ENCODE measurements at places on chromosomes 2 and 18.

GRCh38 chr2:19158896-19159295, 199.5 kb downstream of the OSR1 start:
- no peak for DNase-seq

DNA sequence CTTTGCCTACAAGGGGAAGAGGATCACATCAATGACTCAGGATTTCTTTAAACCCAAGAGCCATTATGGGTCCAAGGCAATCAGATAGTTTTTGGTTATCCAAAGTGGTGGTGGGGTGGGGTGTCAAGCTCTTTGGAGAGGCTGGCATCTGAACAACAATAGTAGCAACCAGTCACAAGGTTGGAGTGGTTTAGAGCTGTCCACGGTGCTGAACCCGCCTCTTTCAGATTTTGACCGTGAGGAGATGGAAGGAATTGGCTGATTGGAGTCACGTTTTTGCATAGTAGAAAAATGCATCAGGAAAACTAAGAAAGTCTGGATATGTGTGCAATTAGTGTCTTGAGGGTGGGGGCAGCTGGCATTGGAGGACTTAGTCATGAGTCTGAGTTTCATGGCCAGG, 159.9 kb downstream of the LOXHD1 start:
- DNase-seq, result no peak

DNA sequence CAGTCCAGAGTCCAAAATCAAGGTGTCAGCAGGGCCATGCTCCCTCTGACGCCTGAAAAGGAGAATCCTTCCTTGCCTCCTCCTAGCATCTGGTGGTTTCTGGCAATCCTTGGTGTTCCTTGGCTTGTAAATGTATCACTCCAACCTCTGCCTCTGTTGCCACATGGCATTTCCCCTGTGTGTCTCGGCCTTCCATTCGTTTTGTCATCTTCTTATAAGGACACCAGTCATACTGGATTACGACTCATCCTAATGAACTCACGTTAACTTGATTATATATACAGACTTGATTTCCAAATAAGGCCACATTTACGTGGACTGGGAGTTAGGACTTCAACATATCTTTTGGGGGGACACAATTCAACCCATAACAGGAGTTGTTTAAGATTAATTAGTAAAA, 15.8 kb downstream of the PMAIP1 start:
- DNase-seq, result no peak

DNA sequence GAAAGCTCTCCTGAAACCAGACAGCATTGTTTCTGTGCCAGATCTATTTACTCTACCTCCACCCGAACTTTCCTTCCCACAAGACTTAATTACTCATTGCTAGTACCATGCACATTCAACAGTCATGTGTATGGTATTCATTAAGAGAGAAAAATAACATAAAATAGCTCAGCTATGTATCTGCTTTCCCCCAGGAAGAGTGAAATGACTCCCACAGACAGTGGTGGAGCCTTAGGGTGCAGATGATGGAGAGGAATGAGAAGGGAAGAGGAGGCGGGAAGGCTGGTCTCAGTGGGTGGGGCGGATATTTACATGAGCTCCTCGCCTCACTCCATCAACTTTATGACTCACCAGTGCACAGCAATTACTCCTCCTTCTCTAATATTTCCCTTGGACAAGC, 724.5 kb downstream of the EPHA4 start:
- no peak for DNase-seq

DNA sequence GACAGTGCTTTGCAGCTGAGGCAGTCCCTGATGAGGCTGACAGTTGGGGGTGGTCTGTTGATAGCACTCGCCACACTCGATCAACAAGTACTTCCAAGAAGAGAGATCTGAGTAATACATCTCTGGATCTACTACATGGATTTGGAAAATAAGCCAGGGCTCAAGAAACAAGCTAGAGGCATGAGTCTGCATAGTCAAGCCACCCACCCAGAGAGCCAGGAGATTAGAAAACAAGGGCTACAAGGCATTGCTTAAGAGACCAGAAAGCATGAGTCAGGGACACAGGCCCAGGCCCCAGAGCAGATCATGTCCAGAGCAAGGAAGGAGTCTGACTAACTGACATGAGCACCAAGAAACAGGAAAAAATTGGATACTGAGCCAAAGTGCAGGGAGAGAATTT, 196.9 kb upstream of the CWC22 start:
- no peak for DNase-seq

DNA sequence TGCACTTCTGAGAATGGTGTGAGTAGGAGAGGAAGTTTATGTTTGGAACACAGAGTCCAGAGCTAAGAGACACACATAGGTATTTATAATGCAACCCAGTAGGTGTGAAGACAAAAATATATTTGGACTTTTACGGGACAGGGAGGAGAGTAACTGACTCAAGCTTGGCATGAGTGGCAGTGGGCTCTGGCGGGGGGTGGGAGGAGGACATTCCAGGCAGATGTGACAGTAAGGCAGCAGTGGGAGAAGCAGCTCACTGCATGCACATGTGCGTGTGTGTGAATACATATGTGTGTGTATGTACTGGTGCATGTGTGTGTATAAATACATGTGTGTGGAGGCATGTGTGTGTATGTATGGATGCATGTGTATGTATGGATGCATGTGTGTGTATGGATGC, 51.4 kb downstream of the DCDC2C start:
- DNase-seq, result no peak

- no peak for DNase-seq
Measured at GRCh38 chr2:22124003-22124402, 1000.2 kb downstream of the TDRD15 start.

GRCh38 chr18:5166606-5167280, 30.3 kb downstream of the AKAIN1 start:
- no peak for DNase-seq

DNA sequence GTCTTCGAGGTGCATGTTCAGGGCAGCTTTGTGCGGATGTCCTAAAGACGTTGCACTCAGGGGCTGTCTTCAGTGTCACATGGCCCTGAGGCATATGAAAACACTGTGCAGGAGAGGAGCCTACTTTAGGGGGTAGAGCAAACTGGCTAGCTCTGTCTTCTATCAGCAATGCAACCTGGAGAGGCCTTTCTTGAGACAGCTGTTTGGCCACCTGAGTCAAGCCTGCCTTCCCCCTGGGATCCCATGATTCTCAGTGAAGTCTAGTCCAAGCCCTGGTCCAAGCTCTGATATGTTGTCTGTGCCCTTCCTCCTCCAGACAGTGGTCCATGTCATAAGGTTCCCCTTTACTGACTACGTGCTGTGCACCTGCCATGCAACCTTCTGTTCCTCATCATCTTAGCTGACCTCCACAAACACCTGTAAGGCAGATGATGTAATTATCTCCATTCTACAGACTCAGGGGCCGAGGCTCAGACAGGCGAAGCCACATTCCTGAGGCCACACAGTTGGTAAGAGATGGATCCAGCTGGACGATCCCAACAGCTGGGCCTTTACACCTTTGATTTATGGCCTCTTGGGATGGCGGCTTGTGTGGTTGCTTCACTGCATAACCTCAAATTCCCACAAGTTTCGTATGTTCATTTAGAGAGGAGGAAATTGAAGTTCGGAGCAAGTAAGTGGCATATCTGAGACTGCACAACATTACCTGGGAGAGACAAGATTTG, 109.9 kb downstream of the COPS8 start:
- no peak for DNase-seq

DNA sequence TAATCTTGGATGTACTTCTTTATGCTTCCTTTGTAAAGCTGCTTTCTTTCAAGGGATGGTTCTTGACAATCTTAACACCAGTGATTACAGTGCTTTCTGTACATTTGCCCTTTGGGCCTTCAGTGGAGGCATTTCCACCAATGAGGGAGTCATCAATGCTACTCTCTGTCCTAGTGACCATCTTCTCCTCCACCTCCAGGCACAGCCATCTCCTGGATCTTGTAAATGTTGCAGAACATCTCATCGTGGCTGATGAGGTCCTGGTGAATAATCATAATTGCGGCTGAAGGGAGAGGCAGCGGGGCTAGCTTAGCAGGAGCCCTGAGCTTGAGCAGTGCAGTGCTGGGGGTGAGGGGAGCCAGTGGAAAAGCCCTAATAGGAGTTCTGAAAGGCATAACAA, 32.5 kb downstream of the IDH1 start:
- no peak for DNase-seq

DNA sequence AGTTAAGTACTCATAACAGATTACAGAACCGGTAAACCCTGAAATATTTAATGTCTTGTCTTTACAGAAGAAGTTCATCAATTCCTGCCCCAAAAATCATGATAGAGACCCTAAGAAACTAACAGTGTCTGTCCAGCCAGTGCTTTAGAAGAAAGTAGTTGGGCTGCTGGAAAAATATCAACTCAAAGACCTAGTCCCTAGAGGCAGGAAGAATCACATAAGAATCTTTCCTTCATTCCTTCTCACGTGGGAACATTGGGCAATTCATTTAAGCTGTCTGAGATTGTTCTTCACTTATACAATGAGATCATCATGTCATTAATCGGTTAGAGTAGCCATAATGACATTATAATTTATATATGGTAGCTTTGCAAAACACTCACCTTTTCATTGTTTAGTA, 156.4 kb downstream of the CCBE1 start:
- no peak for DNase-seq

- no peak for DNase-seq
Measured at GRCh38 chr2:60336442-60337141, 216.9 kb downstream of the BCL11A start.

- DNase-seq, result no peak
Measured at GRCh38 chr2:64104933-64105332, 39.3 kb downstream of the PELI1 start.

- no peak for DNase-seq
Measured at GRCh38 chr2:9214873-9215272, 8.3 kb downstream of the ASAP2 start.

DNA sequence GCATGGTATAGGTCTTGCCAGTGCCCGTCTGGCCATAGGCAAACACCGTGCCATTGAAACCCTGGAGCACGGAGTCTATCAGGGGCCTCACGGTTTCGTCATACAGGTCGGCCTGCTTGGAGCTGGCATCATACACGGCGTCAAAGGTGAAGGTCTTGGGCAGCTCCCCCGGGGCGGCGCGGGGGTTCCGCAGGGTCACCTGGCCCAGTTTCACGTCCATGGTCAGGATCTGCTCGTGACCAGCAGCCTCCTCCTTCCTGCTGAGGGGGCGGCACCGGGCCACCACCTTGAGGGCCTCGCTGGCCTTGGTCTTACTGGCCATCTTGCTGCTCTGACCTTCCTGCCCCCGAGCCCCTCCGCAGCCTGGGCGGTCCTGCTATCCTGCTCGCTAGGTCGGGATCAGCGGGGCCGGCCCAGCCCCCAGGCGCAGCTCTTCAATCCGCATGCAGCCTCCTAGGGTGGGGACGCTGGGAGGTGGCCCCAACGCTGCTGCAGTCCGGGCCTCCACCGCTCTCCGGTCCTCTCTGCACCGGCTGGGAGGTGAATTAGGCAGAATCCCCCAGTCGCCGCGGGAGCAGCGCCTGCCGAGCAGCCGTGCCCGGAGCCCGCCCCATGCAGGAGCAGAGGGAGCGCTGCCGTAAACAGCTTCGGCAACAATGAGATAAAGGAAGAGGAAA, 563 bp downstream of the KIF3C start:
- no peak for DNase-seq

GRCh38 chr2:101474731-101475384, at the start of gene RFX8:
Gene RFX8 (minus strand): TSS chr2:101475112. CDS start chr2:101466848, 8,264 bp downstream.
- DNase-seq, result no peak

GRCh38 chr2:20232837-20233207, 7.9 kb upstream of the SDC1 start:
- no peak for DNase-seq

- no peak for DNase-seq
Measured at GRCh38 chr2:434625-435024, 146.7 kb upstream of the ALKAL2 start.

DNA sequence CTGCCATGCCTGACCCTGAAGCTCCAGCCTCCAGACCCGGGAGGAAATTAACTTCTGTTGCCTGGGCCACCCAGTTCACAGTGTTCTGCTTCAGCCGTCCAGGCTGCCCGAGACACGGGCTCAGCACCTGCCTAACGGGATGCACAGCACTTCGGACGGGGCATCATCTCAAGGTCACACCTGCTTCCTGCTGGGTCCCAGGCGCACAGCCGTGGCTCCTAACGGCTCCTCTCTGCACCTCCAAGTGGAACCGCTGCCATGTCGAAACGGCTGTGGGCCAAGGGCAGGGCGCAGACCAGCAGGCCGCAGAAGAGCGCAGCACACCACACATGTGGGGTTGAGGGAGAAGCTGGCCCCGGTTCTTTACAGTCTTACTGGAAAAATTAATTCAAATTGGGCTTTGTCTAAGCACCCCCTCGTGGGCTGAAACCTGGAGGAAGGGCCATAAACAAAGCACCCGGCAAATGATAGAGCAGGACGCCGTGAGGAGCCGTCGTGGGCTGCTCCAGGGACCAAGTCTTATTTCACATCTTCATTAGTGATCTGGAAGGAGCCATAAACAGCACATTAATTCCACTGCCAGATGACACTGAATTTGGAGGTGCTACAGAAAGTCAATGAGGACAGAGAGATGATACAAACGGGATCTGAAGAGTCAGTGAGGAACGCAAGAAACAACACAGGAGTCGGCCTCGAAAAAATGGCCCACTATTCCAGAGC, 59.6 kb downstream of the EIPR1 start:
- no peak for DNase-seq

- no peak for DNase-seq
Measured at GRCh38 chr2:33595385-33595784, 3.7 kb downstream of the FAM98A start.

GRCh38 chr18:53907921-53908320, 316.5 kb downstream of the MBD2 start:
- no peak for DNase-seq

DNA sequence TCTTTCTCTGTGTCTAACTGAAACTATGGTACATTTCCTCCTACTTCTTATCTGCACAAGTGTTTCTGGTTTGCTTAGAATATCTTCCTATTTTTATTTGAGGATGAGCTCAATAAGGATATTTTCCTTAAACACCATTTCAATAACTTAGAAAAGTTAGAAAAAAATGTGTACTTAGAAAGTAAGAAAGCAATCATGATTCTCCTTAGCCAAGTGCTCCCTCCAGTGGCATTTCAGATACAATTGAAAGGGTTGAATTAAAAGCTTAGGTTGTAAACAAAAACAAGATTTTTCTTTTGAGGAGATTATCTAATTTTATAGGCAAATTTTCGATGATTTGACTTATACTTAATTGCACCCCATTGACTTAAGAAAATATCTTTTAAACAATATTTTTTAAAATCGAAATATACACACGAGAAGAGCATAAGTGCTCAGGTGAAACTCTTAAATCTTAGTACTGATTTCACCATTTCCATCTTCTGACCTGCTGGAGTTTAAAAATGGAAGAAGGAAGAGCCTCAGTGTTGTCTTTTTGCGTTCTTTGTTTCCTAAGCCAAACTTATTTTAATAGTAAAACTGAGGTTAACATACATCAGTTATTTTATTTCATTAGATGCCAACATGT, 26.9 kb downstream of the C18orf63 start:
- no peak for DNase-seq

DNA sequence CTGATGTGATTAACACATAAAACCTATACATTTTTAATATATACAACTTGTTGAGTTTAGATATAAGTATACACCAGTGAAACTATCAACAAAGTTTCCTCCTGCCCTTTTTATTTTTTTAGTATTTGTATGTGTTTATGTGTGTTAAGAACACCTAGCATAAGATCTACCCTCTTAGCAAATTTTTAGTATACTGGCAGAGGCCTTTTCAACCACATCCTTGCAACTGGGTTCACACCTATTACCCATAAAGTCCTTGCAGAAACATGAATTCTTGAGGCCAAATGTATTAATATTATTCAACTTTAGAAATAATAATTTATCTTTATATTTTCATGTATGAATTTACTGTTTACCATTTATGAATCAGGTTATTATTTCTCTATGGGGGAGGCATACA, 119.7 kb upstream of the CRIM1 start:
- DNase-seq, result no peak

GRCh38 chr18:12783524-12783923, 80.7 kb downstream of the PSMG2 start:
- no peak for DNase-seq
